Activated CD8-positive, alpha-beta T cell treated with anti-CD3 and anti-CD28 coated beads, Interleukin-2, amount 10 ng/mL, durations not matched to agents 7 days and 5 days (primary cell): ENCODE measurements at places on chromosomes 6 and 20.

- no peak for DNase-seq
Observed at GRCh38 chr6:27558028-27558724, 85.3 kb upstream of the ZNF184 start.

DNA sequence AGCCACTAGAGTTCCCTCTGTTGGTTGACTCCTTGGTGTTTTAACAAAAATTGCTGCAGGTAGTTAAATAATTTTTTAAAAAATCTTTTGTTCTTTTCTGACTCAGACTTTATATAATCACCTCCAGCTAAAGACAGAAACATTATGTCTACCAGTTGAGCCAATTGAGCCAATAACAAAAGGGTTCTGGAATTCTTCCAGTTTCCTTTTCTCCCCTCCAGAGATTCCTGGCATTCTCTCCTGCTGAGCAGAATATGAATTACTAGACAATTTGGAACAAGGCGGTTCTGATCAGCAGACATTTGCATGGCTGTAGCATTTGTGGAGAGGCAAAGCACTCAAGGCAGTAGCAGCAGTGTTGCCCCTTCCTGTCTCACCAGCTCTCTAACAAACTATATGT is 144.0 kb upstream of the SLC35B3 start:
- no peak for DNase-seq

GRCh38 chr6:169177516-169178166 is 76.0 kb downstream of the THBS2 start:
- no peak for DNase-seq

DNA sequence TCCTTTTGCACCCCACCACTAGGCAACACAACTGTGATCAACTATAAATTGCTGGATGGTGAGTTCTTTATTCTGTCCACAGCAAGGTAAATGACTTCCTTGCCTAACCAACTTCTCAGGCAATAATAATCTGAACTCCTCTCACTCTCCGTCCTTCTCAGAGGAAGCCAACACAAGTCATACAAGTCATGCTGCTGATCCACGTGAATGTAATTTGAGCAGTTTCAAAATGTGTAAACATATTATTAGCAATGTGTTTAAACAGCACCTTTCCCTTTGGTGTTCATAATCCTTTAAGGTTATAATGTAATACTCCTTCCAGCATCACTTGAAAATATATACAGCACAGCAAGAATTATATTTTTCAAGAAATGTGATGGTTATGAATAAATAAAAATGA is 127.9 kb downstream of the QRSL1 start:
- no peak for DNase-seq

DNA sequence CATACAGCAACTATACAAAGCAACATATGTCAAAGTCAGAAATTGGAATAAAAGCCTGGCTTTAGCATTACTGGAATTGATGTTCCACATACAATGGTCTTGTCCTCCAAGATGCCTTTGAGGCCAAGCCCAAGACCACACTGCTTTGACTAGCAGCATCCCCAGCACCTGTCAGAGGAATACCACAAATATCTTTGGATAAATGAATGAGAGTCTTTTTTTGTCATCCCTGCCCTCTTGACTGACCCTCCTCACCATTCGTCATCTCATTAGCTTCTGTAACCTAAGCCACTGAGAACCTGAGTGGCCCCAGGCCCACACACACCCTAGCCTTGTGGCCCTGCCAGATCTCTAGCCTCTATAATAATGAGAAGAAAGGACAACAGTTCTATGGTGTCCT is 48.5 kb downstream of the TNFRSF21 start:
- DNase-seq, result no peak

DNA sequence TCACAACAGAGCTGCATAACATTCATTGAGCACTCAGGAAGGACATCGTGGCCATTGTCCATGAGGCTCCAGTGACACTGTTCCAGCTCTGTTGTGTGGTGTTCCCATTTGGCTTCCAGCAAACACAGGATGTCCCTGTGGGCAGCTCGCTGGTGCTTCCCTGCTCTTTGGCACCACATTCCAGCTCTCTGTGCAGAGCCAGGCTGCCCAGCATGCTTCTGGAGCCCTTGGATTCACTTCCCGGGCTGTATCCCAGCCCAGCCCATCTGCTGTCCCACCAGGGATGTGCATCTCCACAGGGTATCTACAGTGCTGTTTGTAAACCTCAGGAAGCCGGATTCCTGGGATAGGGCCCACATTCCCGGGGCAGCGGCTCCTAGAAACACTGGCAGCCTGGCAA is 57.2 kb downstream of the CTCFL start:
- no peak for DNase-seq

- DNase-seq, result no peak
Observed at GRCh38 chr6:130849594-130849993, 22.4 kb downstream of the SMLR1 start.

DNA sequence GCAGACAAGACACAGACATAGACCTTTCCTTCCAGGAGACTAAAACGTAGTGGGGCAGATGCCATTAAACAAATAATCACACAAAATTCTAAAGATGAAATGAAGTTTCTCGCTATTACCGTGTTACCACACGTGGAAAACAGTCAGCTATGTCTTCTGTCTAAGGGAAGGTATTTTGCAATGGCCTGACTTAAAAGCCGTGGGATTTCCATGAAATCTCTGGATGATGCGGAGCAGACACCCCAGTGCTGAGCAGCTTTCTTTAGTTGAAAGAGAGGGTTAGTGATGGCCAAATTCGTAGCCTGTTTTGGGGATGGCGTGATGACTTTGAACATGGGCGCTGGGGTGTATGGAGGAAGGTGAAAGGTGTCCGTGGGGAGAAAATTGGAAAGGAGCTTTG is 281.8 kb downstream of the NRN1 start:
- no peak for DNase-seq

- no peak for DNase-seq
Observed at GRCh38 chr20:53803492-53804155, 210.0 kb upstream of the ZNF217 start.

- DNase-seq, result peak; percentile 67
Observed at GRCh38 chr20:561437-562231, 18.0 kb upstream of the CSNK2A1 start.

DNA sequence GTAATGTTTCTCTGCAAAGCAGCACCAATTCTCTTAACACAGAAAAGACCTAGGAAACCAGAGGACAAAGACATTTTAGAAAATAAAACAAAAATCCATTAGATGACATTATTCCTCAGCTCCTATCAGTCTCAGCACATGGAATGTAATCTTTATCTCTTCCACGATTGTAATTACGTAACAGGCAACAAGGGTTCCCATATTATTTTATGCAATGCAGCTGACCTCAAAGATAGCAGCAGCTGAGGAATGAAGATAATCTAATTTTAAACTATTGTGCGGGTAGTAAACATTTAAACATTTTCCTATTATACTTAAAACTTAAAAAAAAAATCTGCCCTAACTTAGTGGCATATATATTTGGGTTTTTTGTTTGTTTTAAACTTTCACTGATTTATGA is 33.0 kb upstream of the PTCHD4 start:
- no peak for DNase-seq

GRCh38 chr20:24567508-24567907 is 98.1 kb downstream of the SYNDIG1 start:
- DNase-seq, result no peak

DNA sequence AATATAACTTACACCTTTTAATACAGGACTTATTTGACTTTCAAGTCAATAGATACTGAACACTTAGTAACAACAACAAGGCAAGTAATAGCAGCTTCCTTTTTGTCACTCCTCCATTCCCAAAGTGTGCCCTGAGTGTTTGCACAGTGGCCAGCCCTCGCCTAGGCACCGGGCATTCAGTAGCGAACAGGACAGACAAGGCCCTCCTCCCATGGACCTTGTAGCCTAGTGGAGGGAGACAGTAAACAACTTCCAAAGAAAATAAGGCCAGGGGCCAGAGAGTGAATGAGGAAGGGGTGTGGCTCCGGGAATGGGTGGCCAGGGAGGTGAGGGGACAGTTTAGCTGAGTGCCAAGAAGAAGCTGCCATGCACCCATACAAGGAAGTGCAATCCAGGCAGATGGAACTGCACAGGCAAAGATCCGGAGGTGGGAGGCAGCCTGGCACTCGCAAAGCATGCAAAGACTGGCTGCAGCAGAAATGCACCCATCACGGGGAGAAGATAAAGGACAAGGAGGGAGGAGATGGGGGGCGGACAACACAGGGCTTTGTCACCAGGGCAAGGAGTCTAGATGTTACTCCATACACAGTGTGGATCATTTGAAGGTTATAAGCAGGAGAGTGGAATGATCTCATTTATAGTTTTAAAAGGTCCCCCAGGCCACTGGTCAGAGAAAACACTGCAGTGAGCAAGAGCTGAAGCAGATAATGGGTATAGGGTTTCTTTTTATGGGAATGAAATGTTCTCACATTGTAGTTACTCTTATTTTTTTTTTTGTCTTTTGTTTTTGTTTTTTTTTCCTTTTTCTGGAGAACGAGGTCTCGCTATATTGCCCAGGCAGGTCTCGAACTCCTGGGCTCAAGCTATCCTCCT is 32.2 kb downstream of the ATP9A start:
- no peak for DNase-seq

GRCh38 chr20:61970357-61970756 is 95.3 kb downstream of the TAF4 start:
- DNase-seq, result no peak

GRCh38 chr20:39117491-39117890 is 155.3 kb downstream of the DHX35 start:
- no peak for DNase-seq

DNA sequence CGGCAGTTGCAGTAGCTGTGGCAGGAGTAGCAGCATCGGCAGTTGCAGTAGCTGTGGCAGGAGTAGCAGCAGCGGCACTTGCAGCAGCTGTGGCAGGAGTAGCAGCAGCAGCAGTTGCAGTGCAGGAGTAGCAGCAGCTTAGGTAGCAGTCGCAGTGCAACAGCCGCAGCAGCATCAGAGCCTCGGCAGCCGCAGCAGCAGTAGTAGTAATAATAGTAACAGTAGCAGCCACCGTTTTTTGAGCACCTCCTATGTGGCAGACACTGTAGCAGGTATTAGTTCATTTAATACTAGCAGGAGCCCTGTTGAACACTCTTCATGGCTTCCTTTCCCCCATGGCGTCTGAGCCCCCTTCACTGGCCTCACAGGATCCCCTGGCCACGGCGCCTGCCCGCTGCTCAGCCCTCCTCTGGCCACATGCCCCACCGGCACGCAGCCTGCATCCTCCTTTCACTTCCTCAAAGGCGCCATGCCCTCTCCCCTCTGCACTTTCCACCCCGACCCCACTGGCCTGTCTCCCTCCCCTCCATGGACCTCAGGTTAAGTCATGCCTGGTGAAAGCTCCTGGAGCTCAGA is 19.1 kb upstream of the IRF4 start:
- no peak for DNase-seq

GRCh38 chr20:3483784-3484183 is 13.0 kb downstream of the ATRN start:
- DNase-seq, result no peak

DNA sequence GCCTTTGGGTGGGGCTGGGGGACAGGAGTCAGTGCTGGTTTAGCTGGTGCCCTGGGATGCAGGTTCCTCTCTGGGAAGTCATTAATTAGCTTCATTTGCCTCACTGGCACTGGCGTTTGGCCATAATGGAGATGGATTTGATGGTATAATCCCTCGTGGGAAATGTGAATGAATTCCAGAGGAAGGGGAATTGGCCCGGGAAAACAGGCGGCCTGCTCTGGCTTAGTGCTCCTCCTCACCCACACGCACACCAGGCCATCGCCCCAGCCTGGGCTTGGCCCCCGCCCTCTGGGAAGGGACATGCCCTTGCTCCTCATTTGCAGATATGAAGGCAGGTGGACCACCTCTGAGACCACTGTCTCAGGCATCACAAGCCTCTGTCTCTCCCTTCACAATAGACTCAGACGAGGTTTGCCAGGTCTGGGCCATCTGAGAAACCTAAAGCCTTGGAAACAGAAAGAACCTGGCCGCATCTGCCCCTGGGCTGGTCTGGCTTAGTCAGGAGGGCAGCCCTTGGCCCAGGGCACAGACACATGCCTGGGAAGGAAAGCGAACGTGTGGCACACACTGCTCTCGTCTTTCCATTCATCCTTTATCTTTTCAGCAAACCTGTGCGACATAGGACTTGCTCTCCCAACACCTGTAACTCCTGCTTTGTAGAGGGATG is 199.2 kb upstream of the CDH4 start:
- DNase-seq, result no peak

- DNase-seq, result no peak
Observed at GRCh38 chr6:144481527-144481926, 196.4 kb downstream of the UTRN start.

GRCh38 chr6:79964607-79965081 is 17.3 kb upstream of the ELOVL4 start:
- no peak for DNase-seq

GRCh38 chr6:156953479-156954146 is 176.4 kb downstream of the ARID1B start:
- DNase-seq, result peak; percentile 50

DNA sequence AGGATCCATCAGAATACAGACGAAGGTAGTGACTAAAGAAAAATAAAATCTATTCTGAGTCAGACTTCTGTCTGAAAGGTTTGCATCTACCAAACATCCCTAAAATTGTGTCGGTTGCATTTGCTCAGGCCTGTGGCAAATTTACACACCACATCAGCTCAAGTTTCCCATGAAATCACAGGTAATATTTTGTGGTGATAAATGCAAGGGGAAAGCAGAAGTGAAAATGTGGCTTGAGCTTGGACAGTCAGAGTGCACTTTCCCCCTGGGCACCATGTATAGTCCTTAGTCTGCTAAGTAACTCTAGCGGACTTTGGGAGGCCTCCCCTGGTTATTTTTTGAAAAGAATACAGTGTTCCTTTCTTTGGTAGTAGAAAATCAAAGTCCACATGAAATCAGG is 159.1 kb downstream of the PKHD1 start:
- no peak for DNase-seq

GRCh38 chr6:78580923-78581322 is 286.4 kb upstream of the IRAK1BP1 start:
- no peak for DNase-seq

- DNase-seq, result no peak
Observed at GRCh38 chr6:39634646-39635341, 90.4 kb downstream of the KIF6 start.

DNA sequence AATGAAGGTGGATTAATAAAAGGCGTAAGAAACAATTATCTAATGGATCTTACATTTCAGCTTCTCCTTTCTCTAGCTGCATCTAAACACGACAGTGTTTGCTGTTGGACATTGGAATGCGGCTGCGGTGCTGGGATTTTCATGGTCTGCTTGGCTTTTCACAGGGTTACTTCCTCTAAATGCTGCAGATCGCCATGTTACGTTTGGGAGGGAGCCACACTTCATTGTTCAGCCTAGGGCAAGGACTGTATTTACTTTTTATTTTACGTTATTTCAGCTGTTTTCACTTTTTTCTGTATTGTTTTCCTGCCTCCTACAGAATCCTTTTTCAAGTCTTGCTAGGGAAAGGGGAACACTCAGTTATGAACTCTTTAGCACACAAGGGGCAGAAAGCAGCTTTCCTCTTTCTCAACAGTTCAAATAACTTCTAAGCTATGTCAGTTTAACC is 97.9 kb upstream of the MTHFD1L start:
- DNase-seq, result no peak
